Fibroblast of skin of right biceps (primary cell): ENCODE measurements at places on chromosomes 6 and 20.

DNA sequence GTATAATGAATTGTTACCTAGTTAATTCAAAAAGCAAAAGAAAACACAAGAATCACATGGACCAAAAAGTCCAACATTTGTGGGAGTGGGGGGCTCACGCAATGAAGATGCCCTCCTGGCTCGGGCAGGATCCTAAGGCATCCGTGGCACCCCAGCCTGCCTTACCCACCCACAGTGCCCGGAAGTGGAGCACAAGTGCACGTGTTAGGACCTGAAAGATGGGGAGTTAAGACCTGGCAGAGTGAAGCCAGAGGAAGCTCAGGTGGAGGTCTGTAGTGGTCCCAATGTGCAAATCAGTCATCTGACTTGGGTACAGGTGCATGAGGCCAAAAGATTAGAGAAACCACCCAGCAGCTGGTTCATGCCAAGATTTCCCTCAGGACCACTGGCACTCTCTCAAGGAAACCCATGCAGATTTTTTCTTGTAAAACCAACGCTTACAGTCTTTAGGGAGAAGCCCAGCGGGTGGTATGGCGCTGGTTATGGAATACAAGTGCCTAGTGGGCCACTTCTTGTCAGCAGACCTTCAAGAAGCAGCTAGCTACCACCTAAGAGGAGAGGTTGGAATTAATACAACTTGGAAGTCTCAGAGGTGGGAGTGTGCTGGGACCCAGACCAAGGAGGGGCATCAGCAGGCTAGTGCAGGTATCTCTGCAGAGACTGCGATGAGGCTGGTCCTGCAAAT lies 42.1 kb downstream of the BFSP1 start:
- DNase-seq, result no peak

DNA sequence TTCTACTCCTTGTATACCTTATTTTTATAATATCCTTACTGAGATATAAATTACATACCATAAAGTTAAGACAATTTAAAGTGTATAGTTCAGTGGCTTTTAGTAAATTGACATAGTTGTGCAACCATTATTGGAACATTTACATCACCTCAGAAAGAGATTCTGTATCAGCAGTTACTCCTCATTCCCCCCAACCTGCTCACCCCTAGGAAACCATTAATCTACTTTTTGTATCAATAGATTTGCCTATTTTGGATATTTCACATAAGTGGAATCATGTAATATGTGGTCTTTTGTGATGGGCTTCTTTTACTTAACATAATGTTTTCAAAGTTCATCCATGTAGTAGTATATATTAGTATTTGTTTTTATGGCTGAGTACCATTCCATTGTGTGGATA lies 51.3 kb downstream of the CDC5L start:
- no peak for DNase-seq

- no peak for DNase-seq
Observed at GRCh38 chr20:56750430-56750829, 121.3 kb downstream of the TFAP2C start.

DNA sequence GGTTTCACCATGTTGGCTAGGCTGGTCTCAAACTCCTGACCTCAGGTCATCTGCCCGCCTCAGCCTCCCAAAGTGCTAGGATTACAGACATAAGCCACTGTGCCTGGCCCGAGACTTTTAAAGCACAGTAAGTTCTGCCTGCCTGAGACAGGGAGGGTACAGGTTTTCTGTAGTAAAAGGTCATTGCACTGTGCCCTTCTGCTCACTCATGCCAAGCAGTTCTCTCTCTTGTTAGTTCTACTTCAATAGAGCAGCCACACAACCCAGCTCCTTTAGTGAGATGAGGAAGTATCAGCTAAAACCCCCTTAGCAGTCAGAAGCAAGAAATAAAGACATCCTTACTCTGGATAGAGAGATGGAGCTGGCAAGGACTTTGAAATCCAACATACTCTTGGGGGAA lies 52.4 kb upstream of the ARMH2 start:
- DNase-seq, result no peak
